ENCODE measurements at places on chromosomes 1 and 21.
A peak's percentile ranks its signal among the peaks of the same experiment; 100 is the strongest.

DNA sequence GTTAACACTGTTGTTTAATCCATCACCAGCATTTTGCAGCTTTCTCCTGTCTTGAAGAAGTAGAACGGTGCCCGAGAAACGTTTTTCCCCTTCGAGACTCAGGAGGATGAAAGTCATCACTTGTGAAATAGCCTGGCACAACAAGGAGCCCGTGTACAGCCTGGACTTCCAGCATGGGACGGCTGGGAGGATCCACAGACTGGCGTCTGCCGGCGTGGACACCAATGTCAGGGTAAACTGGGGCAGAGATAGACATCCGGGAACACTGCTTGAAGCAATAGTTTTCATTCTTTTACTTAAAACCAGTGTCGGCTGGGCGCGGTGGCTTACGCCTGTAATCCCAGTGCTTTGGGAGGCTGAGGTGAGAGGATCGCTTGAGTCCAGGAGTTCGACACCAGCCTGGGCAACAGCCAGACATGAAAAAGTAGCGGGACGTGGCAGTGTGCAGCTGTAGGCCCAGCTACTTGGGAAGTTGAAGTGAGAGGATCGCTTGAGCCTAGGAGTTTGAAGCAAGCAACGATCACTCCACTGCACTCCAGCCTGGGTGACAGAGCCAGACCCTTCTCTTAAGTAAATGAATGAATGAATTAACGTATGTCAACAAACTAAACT lies 945 bp downstream of the CHAF1B start:
- DNase-seq: no peak

DNA sequence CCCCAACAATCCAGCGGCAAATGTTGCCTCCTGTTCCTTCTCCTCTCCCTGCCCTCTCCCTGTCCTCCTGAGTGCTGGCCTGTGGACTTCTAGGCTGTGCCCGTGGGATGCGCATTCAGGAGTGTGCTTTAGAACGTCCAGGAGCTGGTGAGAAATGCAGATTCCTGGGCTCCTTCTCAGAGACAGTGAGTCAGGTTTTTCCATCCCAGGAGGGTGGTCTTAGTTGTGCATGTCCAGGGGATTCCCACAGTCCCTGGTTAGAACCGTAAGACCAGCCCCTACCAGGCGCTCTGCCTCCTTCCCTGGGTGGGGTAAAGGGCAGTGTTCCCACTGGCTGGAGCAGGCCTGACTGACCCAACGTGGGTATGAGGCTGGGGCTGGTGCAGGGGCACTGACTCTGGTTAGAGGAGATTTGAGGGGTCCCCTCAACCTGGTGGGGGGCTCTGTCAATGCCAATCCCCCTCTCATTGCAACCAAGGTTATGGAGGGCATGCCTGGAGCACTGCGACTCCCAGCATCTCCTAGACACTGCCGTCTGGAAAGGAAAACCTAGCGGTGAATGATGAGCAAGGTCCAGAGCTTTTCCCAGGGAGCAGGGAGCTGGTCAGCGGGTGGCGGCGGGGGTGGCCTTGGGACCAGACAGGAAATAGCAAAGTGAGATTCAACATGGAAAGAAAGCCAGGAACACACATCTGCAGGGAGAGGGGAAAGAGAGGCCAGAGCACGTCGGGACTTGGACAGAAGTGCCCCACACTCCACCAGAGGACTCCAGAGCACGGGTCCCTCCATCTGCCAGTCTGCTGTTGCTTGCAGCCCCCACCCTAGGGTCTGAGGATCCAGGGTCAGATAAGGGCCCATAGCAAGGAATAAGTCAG lies 38.5 kb downstream of the HSPG2 start:
- DNase-seq: no peak

GRCh38 chr1:155313261-155313660 lies 4.6 kb downstream of the FDPS start:
- DNase-seq: no peak

DNA sequence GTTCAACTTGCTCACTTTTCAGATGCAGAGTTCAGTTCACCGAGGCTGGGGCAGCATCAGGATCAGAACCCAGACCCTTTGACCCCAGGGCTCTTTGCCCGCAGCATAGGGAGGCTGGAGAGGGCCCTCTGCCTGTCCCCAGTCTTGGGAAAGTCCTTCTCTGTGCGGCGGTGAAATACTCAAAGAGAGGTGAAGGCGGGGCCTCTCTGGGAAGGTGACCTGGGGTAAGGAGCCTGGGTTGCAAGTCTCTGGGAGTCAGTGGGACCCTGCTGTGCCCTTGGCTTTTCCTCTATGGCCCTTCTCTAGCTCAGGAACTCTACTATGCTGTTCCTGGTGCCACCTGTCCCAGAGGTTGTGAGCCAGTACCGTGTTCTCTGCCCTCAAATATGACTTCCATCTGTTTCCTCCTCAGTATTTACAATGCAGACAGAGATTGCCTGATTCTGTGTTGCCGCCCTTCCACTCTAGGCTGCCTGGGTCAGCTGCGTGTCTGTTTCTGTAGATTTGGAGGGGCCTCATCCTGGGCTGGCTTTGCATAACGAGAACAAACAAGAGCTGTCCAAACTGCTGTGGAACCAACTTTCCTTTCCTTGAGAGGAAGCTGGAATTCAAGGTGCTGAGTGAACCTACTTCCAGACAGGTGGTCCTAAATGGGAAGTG lies 18.7 kb upstream of the ZBTB21 start:
- no peak for DNase-seq

- DNase-seq: peak; percentile 55
Observed at GRCh38 chr1:203038891-203039608, 12.8 kb downstream of the PPFIA4 start.

DNA sequence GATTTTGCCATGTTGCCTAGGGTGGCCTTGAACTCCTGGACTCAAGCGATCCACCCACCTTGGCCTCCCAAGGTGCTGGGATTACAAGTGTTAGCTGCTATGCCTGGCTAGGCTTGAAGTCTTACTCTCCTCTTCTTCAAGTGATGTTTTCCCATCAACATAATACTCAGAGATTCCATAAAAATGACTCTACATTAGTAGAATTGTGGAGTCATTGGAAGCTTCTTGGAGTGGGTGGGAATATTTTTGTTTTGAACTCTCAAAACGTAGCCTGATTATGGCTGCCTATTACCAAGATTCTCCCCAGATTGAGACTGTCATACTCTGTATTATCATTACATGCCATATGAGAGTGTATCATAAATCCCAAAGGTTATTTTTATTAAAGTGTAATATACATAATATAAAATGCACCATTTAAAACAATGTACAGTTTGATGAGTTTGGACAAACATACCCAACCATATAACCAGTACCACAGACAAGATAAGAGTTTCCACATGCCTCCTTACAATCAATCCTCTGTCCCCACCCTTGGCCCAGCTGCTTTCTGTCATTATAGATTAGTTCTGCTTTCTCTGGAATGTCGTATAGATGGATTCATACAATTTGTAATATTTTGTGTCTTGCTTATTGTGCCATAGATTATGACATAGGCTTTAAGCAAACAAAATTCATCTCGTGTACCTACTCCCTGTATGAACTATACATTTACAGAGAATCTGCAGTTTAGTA lies 8.0 kb upstream of the DNM3 start:
- no peak for DNase-seq

DNA sequence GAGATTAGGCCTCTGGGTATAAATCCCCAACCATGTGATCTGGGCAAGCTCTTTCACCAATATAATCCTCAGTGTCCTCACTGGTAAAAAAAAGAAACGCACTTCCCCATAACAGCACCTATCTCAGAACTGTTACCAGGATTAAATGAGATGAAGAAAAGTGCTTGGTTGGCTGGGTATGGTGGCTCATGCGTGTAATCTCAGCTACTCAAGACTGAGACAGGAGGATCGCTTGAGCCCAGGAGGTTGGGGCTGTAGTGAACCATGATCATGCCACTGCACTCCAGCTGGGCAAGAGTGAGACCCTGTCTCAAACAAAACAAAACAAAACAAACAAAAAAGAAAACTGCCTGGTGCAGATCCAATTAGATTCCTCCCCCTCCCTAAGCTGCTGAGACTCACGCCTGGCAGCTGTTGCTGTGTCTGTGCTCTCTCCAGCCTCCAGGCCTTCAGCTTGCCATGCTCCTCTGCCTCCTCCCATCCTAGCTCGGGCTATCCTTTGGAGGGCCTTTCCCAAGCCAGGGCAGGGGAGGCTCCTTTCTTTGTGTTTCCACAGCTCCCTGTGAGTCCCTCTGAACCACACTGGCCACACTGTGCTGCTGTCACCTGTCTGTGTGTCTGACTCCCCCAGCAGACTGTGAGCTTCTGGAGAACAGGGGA lies 19.0 kb downstream of the CYB5RL start:
- DNase-seq: no peak

GRCh38 chr1:199878823-199879222 lies 148.7 kb upstream of the NR5A2 start:
- no peak for DNase-seq

DNA sequence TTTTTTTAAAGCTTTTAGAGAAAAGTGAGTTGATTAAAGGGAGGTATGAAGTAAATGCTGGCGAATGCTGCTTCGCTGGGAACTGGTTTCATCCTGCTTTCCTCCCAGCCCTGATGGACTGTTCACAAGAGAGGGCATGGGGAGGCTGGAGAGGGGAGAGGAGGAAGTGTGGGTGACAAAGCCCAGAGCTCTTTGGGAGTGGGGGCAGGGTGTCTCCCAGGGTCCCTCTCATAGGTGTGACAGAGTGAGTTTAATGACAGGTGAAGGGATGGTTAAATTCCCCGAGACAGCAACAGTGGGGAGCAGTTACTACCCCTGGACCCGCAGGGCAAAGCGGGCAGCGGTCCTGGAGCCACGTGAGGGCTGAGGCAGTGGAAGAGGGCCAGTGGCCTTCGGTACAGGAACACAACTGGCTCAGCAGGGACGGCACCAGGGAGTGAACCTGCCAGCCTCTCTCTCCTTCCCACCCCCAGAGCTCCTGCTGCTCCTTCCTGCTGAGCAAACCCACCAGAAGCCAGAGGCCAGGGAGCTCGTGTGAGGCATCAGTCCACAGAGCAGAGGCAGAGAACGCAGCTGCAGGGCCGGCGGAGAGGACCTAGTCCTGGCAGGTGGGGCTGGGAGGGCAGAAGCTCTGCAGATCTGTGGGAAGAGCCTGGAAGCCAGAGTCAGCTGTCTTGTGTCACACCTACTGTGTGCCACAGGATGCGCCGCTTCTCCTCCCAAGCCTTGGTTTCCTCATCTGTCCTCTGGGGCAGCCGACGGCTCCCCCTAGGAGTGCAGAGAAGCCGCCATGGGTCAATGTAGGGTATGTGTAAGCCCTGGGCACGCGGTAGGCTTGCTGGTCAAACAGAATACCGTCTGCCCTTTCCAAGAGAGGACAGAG lies 20.9 kb upstream of the LRP8 start:
- no peak for DNase-seq

DNA sequence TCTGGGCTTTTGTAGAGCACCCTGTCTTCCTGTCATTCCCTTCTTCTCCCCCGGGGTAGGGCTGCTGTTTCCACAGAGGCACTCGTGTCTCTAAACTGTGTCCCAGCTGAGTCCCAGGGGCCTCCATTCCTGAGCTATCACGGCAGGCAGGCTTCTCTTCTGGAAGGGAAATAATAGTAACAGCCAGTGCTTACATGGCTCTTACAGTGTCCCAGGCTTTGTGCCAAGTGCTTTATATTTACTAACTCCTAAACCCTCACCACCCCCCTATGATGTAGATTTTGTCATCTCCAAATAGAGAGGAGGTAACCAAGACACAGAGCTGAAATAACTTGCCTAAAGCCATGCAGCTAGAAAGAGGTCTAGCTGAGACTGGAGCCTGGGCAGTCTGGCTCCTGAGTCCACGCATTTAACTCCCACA lies 1.4 kb upstream of the CELF3 start:
- DNase-seq: no peak

DNA sequence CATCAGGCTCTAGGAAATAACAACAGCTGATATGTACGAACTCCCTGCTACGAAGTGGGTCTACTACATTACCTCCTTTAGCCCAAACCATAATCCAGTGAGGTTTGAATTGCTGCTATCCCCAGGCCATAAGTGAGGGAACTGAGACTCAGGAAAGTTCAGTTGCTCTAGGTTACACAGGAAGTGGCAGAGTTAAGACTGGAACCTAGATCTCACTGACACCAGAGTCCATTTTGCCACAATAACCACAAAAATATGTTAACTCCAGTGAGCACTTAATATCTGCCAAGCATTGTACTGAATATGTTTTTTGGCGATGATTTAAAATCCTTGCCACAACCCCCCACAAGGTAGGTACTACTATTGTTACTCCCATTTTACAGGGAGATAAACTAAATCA lies 8.9 kb upstream of the TADA1 start:
- DNase-seq: no peak

GRCh38 chr1:246773213-246773641 lies 49.0 kb downstream of the SCCPDH start:
- DNase-seq: no peak

DNA sequence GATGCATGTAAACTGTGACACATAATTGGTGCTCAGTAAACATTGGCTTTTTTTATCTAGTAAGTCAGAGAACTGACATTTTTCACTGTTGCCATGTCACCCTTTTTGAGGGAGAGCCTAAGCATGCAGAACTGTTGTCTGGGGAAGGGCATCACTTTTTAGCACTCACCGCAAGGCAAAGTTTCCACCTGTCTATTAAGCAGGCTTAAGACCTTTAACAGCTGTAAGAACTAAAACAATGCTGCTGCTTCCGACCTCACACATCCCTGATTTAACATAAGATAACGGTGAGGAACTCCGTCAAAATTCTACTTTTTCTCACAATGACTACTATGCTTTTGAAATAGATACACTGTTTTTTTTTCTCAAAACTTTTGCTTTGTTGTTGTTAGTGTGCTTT lies 554.8 kb downstream of the NUF2 start:
- DNase-seq: no peak

DNA sequence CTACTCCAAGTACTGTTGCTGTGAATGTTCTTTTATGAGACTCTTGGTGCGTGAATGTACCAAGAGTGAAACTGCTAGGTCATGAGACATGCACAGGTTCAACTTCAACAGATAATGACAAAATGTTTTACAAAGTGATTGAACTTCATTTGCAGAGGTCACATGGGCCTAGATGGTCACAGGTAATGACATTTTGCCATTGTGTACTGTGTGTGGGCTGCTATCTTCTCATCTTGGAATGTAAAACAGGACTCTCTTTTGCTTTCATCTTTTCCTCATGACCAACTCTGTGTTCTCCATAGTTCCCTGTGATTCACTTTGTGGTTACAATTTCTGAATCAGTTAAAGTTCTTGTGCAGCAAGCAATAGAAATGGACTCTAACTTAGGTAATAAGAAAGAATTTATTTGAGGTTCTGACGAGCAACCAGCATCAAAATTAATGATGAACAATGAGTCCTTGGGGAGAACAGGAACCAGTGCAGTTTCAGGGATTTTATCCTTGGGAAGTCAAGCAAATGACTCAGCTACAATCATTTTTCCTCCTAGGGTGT lies 16.2 kb upstream of the TSNAX start:
- no peak for DNase-seq

- DNase-seq: no peak
Observed at GRCh38 chr1:66931590-66931989, 6.8 kb downstream of the MIER1 start.

DNA sequence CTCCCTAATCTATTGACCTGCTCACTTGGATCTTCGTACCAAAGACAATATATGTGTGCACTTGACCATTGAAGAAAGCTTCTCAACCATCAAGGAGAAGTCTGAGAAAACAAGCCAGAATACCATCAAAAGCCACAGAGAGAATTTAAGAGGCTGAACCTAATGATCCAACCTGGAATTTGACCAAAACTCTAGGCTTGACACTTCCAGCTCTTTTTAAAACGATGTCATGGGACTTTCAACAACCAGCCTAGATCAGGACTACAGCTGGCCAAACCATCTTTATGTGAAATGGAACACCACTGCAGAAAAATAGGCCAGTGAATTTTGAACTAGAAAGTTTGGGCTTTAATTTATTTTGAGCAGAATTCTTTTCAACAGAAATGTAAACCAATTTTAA lies 444.4 kb downstream of the LTN1 start:
- DNase-seq: no peak

- DNase-seq: no peak
Observed at GRCh38 chr1:60041783-60042182, 31.8 kb downstream of the C1orf87 start.
